ENCODE measurements at places on chromosomes 3 and 15. TPM values are rescaled to one million over a fixed set of nuclear protein-coding genes. Genes with fewer than 3 reads are reported as not detected.

- DNase-seq = no peak
Observed at GRCh38 chr3:16089521-16089920, 85.0 kb upstream of the GALNT15 start.

GRCh38 chr3:129282727-129283327 lies 4.2 kb downstream of the HMCES start:
- no peak for DNase-seq

- DNase-seq = no peak
Observed at GRCh38 chr15:39745415-39745814, 37.2 kb downstream of the FSIP1 start.

WNT7A gene
- not detected for total RNA-seq

- no peak for DNase-seq
Observed at GRCh38 chr15:72758182-72758581, 25.4 kb downstream of the ADPGK start.

DNA sequence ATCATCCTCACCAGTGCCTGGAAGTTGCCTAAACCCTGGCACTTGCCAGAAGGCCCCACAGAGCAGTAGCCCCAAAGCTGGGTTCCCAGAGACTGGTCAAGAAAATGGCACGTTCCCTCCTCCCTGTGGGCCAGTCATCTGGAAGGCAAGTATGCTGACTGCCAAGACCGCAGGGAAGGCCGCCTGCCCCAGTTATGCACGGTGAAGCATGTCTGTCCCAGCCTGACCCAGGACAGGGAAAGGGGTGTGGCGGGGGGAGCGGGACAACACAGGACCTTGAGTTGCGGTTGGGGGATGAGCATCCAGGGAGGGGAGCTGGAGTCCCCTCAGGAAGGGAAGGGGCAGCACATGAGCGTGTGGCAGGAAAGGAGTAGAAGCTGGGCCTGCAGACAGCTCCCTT lies 33.0 kb downstream of the RBPMS2 start:
- no peak for DNase-seq

GRCh38 chr3:127819656-127820055 lies 2.7 kb downstream of the MGLL start:
- DNase-seq = no peak

GRCh38 chr3:10599017-10599416 lies 93.6 kb upstream of the ATP2B2 start:
- DNase-seq = no peak

Data from ascending aorta (tissue), 2 donors.